NCI-H146 (cell line): ENCODE measurements at places on chromosomes 13 and 19.

DNA sequence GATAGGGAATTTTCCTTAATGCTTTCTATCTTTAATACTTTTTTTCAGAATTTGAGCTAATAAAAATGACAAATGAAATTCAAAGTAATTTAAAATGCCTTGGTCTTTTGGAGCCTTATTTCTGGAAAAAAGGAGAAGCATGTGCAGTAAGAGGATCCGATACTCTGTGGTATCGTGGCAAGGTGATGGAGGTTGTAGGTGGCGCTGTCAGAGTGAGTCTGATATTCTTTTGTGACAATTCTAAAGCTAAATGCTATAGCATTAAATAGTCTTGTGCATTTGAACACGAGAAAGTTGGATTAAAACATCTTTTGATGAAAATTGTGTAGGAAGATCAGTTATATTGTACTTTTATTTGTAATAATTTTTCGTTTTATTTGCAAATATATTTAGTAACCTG is 95.0 kb downstream of the RNF17 start:
- no peak for DNase-seq

DNA sequence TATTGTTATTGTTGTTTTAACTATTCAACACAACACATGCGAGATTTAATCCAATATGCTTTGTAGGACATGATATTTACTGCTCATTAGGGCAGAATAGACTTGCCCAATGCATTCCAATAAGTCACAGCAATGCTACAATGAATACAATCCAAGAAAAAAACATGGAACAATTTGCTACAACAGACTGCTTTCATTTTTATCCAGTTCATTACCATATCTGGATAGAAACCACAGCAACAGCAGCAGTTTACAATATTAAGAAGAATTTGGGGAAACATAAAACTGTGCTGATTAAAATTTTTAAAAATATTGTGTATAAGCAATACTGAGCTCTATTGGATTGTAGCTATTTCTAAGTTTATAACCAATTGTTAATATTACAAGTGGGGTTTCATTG is 833.0 kb downstream of the DIAPH3 start:
- no peak for DNase-seq

DNA sequence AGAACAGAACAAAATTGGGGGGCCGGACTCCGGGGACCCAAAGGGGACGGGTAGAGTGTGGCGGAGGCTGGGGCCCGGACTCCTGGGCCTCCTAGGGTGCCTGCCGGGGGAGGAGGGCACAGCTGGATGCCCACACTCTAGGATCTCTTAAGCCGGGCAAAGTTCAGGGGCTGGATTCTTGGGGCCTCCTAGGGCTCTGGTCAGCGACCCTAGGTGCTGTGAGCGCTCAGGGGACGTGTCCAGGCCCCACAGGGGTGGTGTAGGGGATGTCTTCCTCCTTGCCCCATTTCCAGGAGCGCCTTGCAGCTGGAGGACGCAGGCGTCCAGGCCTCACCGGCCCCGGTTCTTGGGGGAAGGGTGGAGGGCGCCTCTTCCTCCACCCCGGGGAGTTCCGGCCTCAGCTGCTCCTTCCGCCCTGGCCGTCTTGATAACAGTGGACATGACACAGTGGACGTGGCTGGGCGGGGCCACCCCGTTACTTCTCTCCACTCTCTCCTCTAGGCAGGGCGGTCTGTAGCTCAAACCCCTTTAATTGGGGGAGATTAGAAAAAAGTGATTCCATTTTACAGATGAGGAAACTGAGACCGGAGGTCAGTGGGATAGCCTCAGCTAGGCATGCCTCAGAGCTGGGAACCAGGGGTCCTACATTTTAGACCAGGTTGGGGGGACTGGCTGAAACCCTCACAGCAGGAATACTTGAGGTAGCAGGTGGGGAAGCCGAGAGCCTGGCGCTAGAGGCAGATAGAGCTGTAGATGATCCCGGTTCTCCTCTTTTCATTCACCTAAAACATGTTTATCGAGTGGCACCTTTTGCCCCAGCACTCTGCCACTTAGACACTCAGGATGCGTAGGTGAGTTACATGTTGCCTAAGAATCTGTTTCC is 705 bp downstream of the STXBP2 start:
- DNase-seq: no peak

GRCh38 chr13:23616228-23616627 is 46.0 kb downstream of the TNFRSF19 start:
- no peak for DNase-seq

DNA sequence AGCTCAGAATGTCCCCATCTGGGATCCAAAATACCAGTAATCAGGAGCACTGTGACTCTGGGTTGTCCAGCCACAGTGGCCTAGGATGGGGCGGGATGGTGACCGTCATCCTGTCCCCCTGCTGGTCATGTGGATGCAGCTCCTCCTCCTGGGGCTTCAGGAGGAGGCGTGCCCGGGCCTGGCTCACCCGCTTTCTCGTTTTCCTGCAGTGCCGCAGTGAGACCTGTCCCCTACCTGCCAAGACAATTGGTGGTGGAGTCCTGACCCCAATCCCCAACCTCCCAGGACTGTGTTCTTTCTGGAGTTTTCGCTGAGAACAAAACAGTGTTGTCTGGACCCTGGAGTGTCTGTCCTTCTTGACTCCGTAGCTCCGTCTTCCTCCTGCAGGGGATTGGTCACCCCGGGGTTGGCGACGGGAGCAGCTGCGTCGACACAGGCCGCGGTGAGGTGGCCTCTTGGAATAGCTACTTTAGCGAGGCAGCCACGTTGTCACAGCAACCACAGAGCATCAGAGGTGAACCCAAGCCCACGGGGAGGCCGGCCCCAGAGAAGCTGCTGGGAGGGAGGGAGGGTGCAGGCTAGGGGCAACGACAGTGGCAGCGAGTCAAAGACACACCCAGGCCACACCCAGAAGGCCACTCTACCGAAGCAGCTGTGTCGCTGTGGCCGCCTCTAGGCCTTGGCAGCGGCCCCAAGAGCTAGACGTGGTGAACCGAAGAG is 10.2 kb upstream of the EMC10 start:
- peak; percentile 74 for DNase-seq

GRCh38 chr13:105783261-105783660 is 752.2 kb downstream of the EFNB2 start:
- no peak for DNase-seq

GRCh38 chr19:3056417-3057088 is 5.7 kb downstream of the TLE5 start:
- no peak for DNase-seq

GRCh38 chr19:7901337-7901736 is 2.3 kb upstream of the MAP2K7 start:
- no peak for DNase-seq

GRCh38 chr19:54364775-54365257 is at the start of gene LAIR1:
Gene LAIR1 (minus strand): TSS chr19:54364931. CDS start chr19:54364804, 127 bp downstream.
- DNase-seq: no peak

DNA sequence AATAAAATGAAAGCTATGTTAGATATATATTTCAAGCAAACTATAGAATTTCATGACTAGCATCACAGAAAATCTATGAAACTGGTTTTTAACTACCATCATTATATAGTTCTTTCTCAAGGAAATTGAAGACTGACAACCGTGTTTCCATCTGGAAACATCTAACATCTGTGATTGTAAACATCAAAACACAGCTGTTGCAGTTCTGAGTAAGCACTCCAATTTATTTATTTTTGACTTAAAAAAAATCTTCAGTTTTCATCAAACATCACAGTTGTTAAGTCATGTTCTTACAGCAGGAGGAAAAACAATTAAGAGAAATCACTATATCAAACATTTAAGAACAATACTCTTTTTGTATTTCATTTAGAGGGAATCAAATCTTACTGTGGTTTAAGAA is 1653.0 kb upstream of the MIR17HG start:
- no peak for DNase-seq

DNA sequence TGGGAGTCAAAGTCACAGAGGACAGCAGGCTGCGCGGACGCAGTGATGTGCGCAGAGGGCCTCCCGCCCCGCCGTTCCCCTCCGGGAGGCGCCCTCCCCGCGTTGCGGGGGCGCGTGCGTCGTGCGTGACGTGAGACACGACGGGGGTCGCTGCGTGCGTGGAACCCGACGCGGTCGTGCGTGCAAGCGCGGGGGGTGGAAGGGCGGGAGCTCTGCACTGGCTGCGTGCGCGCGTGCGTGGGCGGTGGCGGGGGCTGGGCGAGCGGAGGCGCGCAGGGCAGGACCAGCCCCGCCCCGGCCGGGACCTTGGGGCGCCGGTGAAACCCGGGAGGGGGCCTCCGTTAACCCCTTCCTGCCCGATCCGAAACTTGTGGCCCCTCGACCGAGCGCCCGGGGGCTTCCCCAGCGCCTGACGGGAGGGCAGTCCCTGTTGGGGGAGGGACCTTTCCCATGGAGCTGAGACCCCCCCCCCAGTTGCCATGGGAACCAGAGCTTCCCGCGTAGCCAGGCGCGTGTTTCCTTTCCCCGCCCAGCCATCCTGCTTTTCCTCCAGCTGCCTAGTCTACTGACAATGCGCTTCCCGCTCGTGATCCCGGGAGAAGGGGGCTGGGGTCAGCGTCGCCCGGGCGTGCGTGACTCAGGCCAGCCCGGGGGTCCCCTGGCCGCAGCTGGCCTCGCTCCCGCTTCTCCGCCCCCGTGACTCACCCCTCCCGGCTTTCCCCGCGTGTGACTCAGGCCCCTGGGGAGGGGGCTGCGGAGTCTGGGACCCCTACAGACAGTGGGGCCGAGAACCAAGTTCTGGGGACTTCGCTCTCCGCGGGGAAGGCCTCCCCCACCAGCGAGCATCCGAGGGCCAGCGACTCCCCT is 7.3 kb upstream of the HOOK2 start:
- DNase-seq: peak; percentile 92

DNA sequence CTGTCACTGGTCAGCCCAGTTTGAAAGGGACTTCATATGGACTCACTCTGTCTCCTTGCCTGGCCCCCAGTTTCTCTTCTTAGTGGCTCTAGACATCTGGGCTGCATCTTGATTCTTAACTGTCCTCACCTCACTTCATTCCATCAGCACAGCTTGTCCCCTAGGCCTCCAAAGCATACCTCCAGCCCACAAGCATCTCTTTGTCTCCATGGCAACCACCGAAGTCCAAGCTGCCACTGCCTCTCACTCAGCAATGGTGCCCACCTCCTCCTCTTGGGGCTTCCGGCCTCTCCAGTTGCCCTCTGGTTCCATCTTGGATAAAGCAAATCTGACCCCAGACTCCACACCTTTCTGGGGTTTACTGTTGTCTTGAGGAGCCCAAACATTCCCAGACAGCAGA is 9.9 kb upstream of the KLHL26 start:
- DNase-seq: no peak

GRCh38 chr13:108226184-108226583 is 8.0 kb downstream of the ABHD13 start:
- peak; percentile 98 for DNase-seq

DNA sequence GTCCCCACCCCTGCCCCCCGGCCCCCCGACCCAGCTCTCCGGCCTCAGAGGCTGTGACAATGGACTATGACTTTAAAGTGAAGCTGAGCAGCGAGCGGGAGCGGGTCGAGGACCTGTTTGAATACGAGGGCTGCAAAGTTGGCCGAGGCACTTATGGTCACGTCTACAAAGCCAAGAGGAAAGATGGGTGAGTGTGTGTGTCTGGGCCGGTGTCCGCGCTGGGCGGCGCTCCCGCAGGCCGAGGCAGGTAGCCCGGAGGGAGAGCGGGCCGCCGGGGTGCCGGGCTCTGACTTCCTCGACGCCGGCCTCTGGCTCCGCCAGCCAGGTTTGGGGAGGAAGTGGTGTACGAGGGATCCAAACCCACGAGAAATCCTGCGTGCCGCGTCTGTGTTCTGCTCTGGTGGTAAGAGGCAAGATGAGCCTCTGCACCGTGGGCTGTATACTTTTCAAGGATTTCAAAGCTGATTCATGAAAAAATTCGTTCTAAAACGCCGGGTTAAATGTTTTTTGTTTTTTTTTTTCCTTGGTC is 718 bp downstream of the CDK8 start:
- peak; percentile 68 for DNase-seq

GRCh38 chr19:21655540-21656126 is 111.7 kb downstream of the ZNF100 start:
- no peak for DNase-seq

GRCh38 chr19:20151617-20152145 is 15.3 kb upstream of the ZNF486 start:
- DNase-seq: no peak

- no peak for DNase-seq
Observed at GRCh38 chr13:31322026-31322425, 122.3 kb downstream of the B3GLCT start.

DNA sequence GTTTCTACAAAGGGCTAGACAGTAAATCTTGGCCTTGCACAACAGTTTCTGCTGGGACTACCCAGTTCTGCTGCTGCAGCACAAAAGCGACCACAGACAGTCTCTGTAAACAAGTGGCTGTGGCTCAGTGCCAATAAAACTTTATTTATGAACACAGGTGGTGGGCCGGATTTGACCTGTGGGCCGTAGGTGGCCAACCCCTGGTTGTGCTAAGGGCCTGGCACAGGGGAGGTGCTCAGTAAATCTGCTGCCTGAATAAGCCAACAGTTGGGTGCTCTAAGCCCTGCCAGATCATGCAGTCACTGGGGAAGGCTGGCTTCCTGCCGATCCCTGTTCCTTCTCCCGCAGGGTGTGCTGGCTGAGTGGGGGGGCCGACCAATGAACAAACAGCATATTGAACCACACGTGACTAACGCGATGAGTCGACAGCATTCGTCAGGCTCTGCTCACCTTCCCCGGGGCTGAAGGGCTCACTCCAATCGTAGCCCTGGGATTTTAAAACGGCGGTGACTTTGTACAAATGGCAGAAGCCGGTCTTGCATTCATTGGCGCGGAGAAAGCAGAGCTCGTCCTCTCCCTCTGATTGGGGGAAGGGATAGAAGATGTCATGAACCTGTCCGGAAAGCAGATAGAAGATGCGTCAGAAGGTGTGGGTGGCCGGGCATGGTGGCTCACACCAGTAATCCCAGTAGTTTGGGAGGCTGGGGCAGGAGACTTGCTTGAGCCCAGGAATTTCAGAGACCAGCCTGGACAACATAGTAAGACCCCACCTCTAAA is 24.3 kb upstream of the MYDGF start:
- DNase-seq: no peak

DNA sequence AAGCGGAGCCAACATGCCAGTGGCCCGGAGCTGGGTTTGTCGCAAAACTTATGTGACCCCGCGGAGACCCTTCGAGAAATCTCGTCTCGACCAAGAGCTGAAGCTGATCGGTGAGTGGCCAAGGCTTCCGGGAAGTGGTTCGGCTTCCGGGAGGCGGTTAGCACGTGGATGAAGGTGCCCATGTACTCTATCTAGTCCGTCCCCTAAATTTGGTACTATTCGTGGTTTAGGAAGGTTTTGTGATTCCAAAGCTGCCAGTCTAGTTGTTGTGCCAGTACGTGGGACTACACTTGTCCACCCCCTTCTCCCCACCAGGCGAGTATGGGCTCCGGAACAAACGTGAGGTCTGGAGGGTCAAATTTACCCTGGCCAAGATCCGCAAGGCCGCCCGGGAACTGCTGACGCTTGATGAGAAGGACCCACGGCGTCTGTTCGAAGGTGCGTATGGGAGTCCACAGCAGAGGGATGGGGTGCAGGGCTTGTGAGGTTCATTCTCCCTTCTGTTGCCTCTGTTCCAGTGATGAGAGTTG is 579 bp downstream of the RPS9 start:
- no peak for DNase-seq

- no peak for DNase-seq
Observed at GRCh38 chr19:28868836-28869235, 344.1 kb downstream of the UQCRFS1 start.

DNA sequence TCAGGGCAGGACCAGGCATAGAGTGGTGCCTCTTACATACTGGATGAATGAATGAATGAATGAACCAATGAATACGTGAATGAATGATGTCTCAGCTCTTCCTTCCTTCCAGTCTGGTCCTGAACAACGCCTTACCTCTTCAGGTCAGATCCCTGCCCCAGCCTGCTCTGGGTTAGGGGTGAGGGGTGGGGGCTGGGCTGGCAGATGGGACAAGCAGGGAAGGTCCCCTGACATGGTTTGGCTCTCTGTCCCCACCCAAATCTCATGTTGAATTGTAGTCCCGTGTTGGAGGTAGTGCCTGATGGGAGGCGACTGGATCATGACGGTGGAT is 9.3 kb downstream of the DIRAS1 start:
- DNase-seq: no peak
